Activated CD4-positive, alpha-beta T cell treated with anti-CD3 and anti-CD28 coated beads, Interleukin-2, Interleukin-6, amounts not matched to agents 100 ng/mL and 50 ng/mL, durations not matched to agents 16 hours and 8 hours (primary cell): ENCODE measurements at places on chromosomes 2 and 18.

- DNase-seq = no peak
Measured at GRCh38 chr2:132669908-132670495, at the start of gene LYPD1. TSS of gene LYPD1 (minus strand) at chr2:132670205. CDS start at chr2:132669932, 273 bp downstream.

DNA sequence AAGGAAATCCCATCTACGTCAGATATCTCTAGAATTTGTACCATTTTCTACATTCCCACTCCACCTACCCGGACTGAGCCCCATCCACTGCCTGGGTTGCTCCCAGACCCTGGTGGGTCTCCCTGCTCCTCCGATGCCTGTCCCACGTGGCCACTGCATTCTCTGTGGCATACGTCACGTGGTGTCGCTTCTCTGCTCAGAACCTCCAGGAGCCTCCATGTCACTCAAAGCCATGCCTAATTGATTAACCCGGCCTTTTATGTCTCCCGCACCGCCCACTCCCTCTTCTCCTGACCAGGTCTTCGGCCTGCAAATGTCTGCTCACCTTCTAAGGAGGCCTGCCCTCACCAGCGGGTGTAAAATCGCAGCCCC, 176.6 kb downstream of the HDAC4 start:
- DNase-seq = no peak

DNA sequence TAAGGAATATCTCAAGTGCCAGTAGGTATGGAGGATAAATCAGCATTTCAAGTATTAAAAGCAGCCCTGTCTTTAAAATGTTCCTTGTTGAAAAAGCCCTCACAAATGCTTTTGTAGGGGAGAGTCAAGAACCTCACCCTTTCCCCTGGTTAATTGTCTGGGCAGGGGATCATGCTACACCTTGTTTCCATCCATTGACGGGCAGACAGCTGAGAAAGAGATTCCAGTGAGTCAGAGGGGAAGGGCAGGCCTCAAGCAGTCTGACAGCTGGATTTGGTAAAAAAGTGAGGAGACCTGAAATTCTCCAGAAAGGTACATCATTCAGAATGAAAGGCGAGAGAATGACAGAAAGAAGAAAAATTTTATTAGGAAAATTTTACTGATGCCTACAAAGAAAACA, 203.2 kb upstream of the CYP26B1 start:
- no peak for DNase-seq

DNA sequence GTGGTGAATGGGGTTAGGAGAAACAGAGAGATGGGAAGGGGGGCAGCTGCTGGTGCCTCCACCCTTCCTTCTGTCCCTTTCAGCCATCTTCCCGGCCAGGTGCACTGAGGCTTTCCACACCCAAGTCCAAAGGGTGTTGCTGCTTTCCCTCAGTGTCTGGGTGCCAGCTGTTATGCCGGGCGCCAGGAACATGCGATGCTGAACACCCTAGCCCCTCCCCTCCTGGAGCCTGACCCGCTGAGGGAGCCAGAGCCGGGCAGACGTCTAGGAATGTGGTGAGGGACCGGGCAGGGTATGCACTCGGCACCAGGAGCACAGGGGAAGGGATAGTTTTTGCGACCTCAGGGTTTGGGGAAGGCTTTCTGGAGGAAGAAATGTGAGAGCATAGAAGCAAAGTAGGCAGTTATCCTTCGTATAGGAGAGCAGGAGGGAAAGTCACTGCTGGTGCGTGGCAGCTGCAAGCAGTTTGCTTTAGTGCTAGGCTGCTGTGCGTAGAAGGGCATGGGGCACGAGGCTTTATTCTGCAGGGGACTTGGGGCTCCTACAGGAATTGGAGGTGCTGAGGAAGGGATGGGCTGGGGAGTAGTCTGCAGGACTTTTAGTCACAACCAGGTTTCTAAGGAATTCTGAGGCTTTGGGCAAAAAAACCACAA, 147.7 kb downstream of the TSN start:
- no peak for DNase-seq

GRCh38 chr2:127434515-127434914, 16.3 kb downstream of the PROC start:
- DNase-seq = no peak

DNA sequence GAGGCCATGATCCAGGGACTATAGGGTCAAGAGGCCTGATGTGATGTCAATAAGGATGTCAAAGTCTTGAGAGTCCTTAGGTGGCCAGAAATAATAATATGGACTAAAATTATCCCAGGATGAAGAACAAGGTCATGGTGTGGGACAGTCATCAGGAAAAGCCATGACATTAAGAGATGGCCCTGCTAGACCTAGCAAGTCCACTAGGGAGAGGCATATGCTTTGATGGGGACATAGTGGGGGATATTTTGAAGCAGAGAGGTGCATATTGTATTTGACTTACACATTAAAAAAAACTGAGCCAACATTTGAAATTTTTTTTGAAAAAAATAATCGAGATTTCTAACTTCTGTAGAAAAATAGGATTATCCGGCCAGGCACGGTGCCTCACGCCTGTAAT, 53.3 kb upstream of the CXCR4 start:
- DNase-seq = no peak

- DNase-seq = peak; percentile 53
Measured at GRCh38 chr2:224982910-224983711, 59.2 kb downstream of the DOCK10 start.

GRCh38 chr2:206095536-206096332, 9.8 kb upstream of the INO80D start:
- DNase-seq = no peak

GRCh38 chr2:64522843-64523428, 1.2 kb upstream of the AFTPH start:
- peak; percentile 88 for DNase-seq

- no peak for DNase-seq
Measured at GRCh38 chr2:166653185-166653813, 159.2 kb upstream of the SCN7A start.

GRCh38 chr2:102335871-102336366, 19.7 kb upstream of the IL18R1 start:
- no peak for DNase-seq

DNA sequence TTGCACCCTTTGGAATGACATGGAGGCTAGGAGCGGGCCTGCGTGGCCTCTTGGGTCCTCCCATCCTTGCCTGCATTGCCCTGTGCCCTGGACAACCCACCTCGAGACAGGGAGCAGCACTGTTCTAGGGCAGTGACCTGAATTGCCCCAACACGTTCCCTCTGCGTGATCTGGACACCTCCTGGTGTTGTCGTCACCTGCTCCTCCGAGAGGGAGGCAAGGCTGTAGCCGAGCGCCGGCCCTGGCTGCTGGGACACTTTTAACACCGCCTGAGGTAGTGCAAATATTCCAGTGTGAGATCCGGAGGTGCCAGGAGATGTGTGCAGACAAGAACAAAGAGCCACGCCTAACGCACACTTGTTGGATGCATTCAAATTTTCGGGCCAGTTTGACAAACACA, 131.5 kb downstream of the SMAD7 start:
- no peak for DNase-seq

- DNase-seq = no peak
Measured at GRCh38 chr2:159710601-159711180, 1.6 kb upstream of the MARCHF7 start.

GRCh38 chr18:8660316-8660715, 45.0 kb upstream of the MTCL1 start:
- DNase-seq = no peak

DNA sequence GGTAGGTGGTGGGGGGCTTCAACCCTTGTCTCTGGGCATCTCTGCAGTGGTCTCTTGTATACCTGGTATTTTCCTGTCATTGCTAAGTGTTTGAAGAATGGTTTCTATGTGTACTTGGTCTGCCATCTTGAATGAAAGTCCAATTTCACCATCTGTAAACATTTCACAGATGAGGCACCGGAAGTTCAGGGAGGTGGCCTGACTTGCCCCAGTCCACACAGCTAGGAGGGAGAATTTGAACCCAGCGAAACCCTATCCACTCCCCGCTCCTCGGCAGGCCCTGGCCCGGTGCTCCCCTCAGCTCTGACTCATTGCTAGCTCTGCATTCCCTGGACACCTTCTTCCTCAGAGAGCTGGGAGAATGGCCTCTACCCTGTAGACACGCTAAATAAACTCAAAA, 30.5 kb downstream of the ZAP70 start:
- DNase-seq = no peak

DNA sequence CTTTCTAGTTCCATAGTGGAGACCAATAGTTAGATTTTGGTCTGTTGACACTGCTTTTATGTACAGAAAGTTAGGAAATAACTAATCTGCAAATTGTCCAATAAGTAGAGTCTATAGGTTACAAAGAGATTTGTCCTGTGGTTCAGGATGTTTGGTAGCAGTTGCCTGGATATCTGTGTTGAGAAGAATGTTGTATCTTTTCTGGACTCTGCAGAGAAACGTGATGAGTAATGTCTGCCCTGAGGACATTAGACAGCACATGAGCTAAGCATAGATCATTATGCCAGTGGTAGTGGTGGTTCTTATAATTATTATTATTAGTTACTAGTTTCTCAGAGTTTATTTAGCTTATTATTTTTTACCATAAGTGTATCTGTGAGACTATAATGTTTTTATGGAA, 65.8 kb downstream of the ANKRD62 start:
- no peak for DNase-seq

DNA sequence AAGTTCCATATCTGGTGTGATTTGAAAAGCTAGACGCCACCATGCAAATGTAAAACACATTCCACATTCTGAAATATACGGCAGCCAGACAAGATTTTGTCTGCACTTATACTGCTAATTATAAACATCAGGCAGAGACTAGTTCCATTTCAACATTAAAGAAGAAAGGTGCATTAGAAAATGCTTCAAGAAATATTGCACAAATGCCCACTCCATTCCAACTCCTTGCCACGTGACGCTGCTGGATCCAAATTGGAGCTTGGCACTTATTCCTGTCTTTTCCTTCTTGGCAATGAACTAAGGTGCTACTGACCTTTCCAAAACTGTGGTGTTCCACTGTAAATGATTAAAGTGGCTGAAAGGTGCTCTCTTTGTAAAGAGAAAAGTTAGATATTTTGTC, 6.3 kb downstream of the COL6A3 start:
- DNase-seq = no peak

DNA sequence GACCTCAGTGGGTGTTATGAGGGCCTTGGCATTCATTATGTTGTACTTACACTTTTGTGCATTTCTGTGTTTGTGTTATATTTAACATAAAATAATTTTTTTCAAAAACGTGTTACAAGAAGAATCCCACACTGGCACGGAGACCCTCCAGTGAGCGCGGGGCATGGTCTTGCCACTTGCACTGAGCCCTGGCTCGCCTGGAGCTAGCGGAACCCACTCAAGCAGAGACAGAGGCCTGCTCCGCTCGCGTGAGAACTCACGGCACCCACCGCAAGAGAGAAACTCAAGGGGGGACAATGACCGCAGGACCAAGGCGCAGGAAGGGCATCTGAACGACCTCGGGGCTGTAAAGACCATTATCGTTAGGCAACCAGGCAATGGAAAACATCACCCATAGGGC, 248.0 kb upstream of the SOX11 start:
- DNase-seq = no peak

- peak; percentile 27 for DNase-seq
Measured at GRCh38 chr18:54946149-54946581, 13.1 kb downstream of the CCDC68 start.

GRCh38 chr2:96103187-96103601, 13.2 kb downstream of the ADRA2B start:
- no peak for DNase-seq

DNA sequence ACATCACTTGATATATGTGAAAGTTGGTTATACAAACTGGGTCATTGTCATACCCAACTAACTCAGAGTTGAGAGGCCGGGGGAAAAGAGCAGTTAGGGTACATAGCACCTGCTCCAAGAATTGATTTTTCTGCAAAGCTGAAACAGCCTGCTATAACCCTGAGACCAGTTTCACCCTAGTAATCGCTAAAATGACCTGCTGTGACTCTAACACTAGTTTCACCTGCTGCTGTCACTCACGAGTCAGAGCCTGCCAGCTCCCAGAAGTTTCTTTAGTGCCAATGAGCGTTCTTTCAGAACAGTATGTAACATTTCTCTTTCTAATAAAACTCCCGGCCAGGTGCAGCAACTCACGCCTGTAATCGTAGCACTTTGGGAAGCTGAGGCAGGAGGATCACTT, 28.0 kb downstream of the SRSF7 start:
- DNase-seq = no peak

DNA sequence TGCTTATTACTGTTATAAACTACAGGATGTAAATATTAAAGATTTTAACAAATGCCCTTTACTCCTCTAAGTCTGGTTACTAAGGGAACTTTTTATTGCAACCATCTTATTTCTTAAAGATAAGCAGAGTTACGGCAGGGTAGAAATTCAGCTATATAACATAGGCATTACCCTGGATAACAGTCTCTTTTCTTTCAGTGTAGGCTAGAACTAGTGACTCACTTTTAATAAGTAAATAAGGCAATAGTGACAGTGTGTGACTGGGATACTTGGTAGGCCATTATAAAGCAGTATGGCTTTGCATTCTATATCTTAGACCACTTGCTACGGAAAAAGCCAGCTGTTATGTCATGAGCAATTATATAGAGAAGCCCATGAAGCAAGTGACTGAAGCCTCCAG, 1041.0 kb upstream of the NRXN1 start:
- no peak for DNase-seq

DNA sequence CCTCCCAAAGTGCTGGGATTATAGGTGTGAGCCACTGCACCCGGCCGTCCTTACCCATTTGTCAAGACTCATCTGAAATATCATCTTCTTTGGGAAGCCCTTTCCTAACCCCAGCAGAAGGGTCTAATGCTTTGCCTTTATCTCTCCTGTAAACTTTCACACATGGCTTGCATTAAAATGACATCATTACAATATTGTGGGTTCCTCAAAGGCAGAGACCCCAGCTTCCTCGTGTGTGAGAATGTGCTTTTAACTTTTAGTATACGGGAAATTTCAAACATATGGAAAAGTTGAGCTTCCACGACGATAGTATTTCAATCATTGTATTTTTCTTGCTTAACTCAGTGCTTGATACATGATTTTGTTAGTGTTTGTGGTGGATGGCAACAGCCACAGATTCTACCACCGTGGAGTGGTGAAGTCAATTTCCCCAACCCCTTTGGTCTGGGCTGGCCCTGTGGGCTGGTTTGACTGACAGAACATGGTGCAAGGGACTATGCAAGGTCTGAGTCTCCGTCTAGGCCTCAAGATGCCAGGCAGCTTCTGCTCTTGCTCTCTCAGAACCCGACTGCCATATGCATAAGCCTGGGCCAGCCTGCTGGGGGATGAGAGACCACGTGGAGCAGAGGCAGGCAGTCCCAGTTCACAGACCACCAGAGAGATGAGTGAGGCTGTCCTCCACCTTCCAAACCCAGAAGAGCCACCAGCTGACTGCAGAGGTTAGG, 39.9 kb downstream of the NGEF start:
- DNase-seq = no peak

DNA sequence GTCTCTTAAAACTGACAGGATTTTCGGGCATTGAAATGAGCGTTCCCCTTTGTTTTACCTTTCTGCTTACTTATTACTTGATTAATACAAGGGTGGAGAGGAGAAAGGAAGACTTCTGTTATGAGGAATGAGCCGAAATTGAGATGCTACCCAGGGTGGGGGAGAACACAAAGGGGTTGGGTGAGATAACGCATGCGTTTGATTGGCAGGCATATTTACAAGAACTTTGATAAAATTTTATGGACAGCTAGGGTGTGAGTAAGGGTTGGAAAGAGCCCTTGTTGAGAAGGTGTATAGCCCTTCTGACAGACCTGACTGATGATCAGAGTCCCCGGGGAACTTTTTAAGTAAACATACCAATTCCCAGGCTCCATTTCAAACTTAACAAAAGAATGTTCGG, 1.8 kb downstream of the RNF138 start:
- DNase-seq = peak; percentile 27

- no peak for DNase-seq
Measured at GRCh38 chr18:24585996-24586566, 125.6 kb downstream of the HRH4 start.
